ENCODE measurements at places on chromosomes 3 and 15.

GRCh38 chr3:188754267-188754666 lies 417.5 kb upstream of the TPRG1 start:
- no peak for DNase-seq

- no peak for DNase-seq
These were observed 128.1 kb downstream of the NSMCE3 start for GRCh38 chr15:29141308-29142128.

DNA sequence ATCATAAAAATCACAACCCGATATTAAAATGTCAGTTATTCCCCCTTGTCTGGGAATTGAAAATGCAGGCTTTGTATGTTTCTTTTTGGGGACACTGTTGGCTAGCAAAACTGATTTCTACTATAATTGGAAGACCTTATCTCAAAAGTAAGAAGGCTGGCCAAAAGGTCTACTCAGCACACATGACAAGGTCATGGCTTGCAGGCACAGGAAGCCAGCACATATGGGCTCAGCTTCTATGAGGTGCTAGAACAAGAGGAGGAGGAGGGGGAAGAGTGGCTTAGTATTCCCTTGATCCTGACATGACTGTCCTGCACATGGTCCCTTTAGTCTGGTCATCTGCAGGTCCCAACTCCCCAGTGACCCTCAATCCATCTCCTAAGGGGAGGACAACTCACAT lies 681.2 kb downstream of the SQOR start:
- no peak for DNase-seq

- DNase-seq = no peak
These were observed 639.4 kb upstream of the TBL1XR1 start for GRCh38 chr3:177836671-177837070.

DNA sequence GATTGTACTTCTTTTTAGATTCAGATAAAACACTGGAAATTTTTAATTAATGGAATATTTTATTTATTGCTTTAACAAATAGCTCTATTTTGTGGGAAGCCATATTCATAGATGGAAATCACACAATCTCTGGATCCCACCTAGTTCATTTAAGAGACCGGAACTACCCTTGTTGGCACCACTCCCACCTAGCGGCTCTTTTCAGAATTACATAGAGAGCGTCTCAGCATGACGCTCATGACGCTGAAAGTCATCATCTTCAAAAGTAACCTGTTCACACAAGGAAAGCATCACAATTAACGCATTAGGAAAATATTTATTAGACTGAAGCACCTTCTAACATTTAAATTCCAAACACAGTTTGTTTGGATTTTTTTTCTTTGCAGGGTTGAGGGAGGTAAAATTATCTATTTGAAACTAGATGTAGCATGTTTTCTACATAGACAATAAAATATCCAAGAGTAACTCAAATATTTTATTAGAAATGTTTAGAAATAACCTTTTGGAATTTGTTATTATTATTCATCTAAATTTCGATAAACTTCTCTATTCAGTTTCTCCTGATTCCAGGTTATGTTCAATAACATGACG lies 214.9 kb upstream of the ARRDC4 start:
- DNase-seq = no peak
